Psoas muscle (tissue), 8 donors: ENCODE measurements at places on chromosomes 7 and 10. TPM values are rescaled to one million over a fixed set of nuclear protein-coding genes. Genes with fewer than 3 reads are reported as not detected.

GRCh38 chr10:112261281-112261822 lies 21.8 kb upstream of the TECTB start:
- no peak for DNase-seq
- no peaks in the 10 kb centered on the region for H3K36me3 ChIP-seq
- no peaks in the 10 kb centered on the region for H3K27me3 ChIP-seq

DNA sequence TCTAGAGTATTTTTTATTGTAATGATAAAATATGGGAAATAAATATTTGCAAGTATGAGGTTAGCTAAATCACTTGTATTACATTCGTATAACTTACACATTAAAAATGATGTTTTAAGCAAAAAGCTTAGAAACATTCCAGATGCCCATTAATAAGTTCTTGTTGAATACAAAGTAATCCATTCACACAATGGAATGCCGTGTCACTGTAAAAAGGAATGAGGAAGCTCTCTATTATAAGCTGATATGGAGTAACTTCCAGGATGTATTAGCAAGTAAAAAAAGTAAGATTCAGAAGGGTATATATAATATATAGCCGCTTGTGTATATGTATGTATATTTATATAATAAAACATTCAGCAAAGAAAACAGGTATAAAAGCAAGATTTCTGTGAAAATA lies 412.8 kb upstream of the MTPN start:
- H3K4me3 ChIP-seq: no peak overlapping the region
- H3K4me1 ChIP-seq: no peaks in the 10 kb centered on the region
- H3K27ac ChIP-seq: no peak overlapping the region
- DNase-seq: no peak
- no peaks in the 10 kb centered on the region for H3K27me3 ChIP-seq
- no peaks in the 10 kb centered on the region for H3K36me3 ChIP-seq

GRCh38 chr7:17501441-17502212 lies 203.2 kb downstream of the AHR start:
- no peaks in the 10 kb centered on the region for H3K27me3 ChIP-seq
- DNase-seq: no peak

The CD36 gene
- 149 TPM for total RNA-seq

DNA sequence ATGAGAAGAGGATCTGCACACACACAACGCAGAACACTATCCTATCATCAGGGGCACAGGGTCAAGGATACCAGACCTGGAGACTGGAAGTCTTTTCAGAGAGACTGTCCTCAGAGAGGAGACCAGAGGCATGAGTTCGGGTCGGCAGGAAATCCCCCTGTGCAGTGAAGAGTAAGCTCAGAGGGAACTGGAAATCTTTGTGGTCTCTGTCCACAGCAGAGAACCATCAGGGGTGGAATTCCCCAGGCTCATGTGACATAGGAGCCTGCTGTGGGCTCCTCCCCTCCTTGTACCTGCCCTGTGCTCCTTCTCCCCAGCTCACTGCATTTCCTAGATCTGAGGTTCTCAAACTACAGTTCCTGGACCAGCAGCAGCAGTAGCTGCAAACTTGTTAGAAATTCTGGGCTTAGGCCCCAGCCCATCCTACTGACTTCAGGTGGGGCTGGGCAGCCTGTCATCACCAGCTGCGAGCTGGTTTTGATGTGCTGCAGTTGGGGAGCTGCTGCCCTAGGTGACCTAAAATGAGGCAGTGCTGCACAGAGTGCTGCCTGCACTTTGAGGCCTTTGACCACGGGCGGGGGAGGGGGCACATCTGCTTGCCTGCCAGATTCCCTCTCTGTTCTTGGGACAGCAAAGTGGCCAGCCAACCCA lies 2.4 kb downstream of the ZMIZ2 start:
- H3K36me3 ChIP-seq: peaks cover 5% of the 10 kb centered on the region
- no peak overlapping the region for H3K27ac ChIP-seq
- DNase-seq: no peak

GRCh38 chr7:28480595-28480994 lies 68.3 kb downstream of the CREB5 start:
- no peak overlapping the region for H3K27ac ChIP-seq
- no peaks in the 10 kb centered on the region for H3K27me3 ChIP-seq
- no peaks in the 10 kb centered on the region for H3K36me3 ChIP-seq
- H3K4me3 ChIP-seq: no peak overlapping the region
- no peak for DNase-seq

DNA sequence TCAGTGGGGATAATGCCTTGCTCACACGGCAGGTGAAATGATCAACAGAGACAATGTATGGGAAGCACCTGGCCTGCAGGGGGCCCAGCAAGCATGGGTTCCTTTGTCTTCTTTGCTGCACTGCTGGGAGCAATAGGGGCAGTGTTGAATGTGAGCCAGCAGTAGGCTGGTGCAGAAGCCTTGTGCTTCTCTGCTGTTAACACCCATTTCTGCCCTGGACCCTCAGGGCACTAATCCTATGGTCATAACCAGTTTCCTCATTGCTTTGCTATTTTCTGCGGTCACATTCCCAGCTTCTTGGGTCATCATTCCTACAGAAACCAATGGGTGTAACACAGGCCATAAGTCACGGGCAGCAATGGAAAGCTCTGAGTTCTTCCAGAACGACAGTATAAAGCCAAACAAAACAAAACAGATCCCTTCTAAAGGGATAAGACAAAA lies 10.9 kb upstream of the LGI1 start:
- no peaks in the 10 kb centered on the region for H3K4me1 ChIP-seq
- H3K36me3 ChIP-seq: no peaks in the 10 kb centered on the region
- no peak overlapping the region for H3K27ac ChIP-seq
- H3K4me3 ChIP-seq: no peak overlapping the region
- DNase-seq: no peak
- no peaks in the 10 kb centered on the region for H3K27me3 ChIP-seq

- DNase-seq: no peak
- no peaks in the 10 kb centered on the region for H3K27me3 ChIP-seq
- no peaks in the 10 kb centered on the region for H3K36me3 ChIP-seq
These were observed 111.7 kb upstream of the MBL2 start for GRCh38 chr10:52883996-52884871.

GRCh38 chr7:18521945-18522566 lies 26.5 kb downstream of the HDAC9 start:
- peak overlapping the region; percentile 87 for H3K27ac ChIP-seq
- peaks cover 68% of the 10 kb centered on the region for H3K4me1 ChIP-seq
- H3K4me3 ChIP-seq: no peak overlapping the region
- DNase-seq: no peak
- no peaks in the 10 kb centered on the region for H3K36me3 ChIP-seq
- no peaks in the 10 kb centered on the region for H3K27me3 ChIP-seq

The KCP gene
- total RNA-seq: 0.08 TPM

The NKX2-3 gene
- not detected for total RNA-seq

GRCh38 chr7:153930696-153931095 lies 121.5 kb upstream of the DPP6 start:
- H3K4me1 ChIP-seq: no peaks in the 10 kb centered on the region
- no peak for DNase-seq
- no peak overlapping the region for H3K4me3 ChIP-seq
- no peaks in the 10 kb centered on the region for H3K36me3 ChIP-seq
- no peaks in the 10 kb centered on the region for H3K27me3 ChIP-seq

The HYAL4 gene
- 0.19 TPM for total RNA-seq

The HTR5A gene
- total RNA-seq: not detected

The WDR86 gene
- 0.44 TPM for total RNA-seq

DNA sequence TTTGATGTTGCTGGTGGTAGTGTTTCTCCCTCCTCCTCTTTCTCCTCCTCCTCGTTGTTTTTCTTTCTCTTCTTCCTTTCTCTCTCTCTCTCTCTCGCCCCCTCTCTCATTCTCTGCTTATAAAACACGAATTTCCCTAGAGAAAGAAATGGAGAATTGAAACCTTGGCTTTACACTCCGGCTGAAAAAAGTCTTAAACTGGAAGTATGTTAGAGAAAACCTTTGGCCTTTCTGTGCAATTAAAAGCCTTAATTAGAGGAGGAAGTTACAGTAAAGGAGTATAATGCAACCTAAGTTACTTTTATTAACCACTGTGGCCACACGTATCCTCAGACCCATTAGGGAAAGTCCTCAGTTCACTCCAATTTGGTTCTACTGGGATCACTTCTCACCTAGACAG lies 501.7 kb upstream of the SORCS1 start:
- H3K27me3 ChIP-seq: no peaks in the 10 kb centered on the region
- no peaks in the 10 kb centered on the region for H3K36me3 ChIP-seq
- DNase-seq: no peak
- H3K4me1 ChIP-seq: no peaks in the 10 kb centered on the region
- H3K27ac ChIP-seq: no peak overlapping the region
